ENCODE measurements at places on chromosomes 4 and X.

DNA sequence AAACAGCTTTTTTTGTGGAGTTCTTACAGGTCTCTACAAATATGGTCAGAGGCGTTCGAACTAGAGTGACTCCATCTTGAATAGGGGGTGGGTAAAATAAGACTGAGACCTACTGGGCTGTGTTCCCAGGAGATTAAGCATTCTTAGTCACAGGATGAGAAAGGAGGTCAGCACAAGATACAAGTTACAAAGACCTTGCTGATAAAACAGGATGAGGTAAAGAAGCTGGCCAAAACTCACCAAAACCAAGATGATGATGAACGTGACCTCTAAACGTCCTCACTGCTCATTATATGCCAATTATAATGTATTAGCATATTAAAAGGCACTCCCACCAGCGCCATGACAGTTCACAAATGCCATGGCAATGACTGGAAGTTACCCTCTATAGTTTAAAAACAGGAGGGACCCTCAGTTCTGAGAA lies 42.8 kb upstream of the SPP1 start:
- DNase-seq: no peak

GRCh38 chrX:45769761-45770582 lies 569.3 kb upstream of the DIPK2B start:
- peak; percentile 93 for DNase-seq

DNA sequence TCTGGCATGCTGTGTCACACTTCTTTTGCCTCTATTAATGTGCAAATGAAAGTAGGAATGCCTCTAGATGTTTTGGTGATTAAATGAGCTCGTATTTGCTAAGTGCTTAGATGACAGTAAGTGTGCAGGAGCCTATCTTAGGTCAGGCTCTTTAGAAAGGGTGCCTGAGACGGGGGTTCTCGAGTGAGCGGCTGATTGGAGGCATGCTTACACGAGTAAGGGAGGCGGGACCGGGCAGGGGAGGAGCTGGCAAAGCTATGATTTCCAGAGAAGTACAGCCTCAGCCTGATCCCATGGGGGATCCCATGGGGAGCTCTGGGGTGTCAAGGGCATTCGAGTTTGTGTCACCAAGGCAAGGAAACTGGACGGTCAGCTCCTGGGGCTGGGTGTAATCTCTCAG lies 44.8 kb downstream of the CLDN34 start:
- DNase-seq: no peak

- DNase-seq: no peak
These were observed 12.0 kb upstream of the CD38 start for GRCh38 chr4:15765910-15766697.

DNA sequence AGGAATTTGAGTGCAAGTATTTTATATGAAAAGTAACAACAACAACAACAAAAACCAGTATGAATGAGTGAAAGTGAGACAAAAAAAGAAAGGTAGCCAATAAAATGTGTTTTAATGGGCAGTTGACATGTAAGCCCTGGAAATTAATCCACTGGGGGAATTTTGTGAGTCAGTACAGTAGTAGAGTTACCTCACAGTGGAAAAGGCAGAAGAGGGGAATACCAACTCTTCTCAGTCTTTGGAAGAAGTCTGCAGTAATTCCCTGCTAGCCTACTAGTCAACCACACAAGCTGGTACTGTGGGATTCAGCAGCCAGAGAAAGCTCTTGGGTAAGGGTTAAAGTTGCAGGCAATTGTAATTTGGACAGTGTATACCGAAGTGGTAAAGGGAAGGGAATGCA lies 76.3 kb upstream of the IL15 start:
- DNase-seq: no peak
